Activated CD4-positive, alpha-beta T cell treated with anti-CD3 and anti-CD28 coated beads for 36 hours (primary cell): ENCODE measurements at places on chromosomes 13 and 19. TPM values are rescaled to one million over a fixed set of nuclear protein-coding genes. Genes with fewer than 3 reads are reported as not detected.

FSD1 gene
- 25.3 TPM for total RNA-seq

PBX4 gene
- total RNA-seq: 19.4 TPM

NANOS3 gene
- 1.6 TPM for total RNA-seq

NCAN gene
- total RNA-seq: not detected

ADGRE2 gene
- total RNA-seq: 0.75 TPM

MIR17HG gene
- total RNA-seq: 26.7 TPM

MISP3 gene
- total RNA-seq: 1.6 TPM

ZNF441 gene
- 5.0 TPM for total RNA-seq

SGCG gene
- total RNA-seq: not detected

B3GNT8 gene
- 0.41 TPM for total RNA-seq

IL4I1 gene
- 21.2 TPM for total RNA-seq

ADAMTS10 gene
- total RNA-seq: 4.5 TPM

PGLYRP1 gene
- not detected for total RNA-seq

PIK3R2 gene
- total RNA-seq: 20.2 TPM

WDR62 gene
- total RNA-seq: 14.3 TPM

MYO16 gene
- total RNA-seq: not detected

CD177 gene
- not detected for total RNA-seq

DACH1 gene
- 0.21 TPM for total RNA-seq

NUDT19 gene
- 17.7 TPM for total RNA-seq

NLRP11 gene
- total RNA-seq: 0.05 TPM

ADGRE3 gene
- 0.11 TPM for total RNA-seq

CRB3 gene
- total RNA-seq: 1.2 TPM
